ENCODE measurements at places on chromosomes 4 and X.

GRCh38 chr4:48224606-48225005, 45.0 kb downstream of the TEC start:
- no peak for DNase-seq

- no peak for DNase-seq
Observed at GRCh38 chrX:151975736-151976275, 1.3 kb upstream of the GABRE start.

DNA sequence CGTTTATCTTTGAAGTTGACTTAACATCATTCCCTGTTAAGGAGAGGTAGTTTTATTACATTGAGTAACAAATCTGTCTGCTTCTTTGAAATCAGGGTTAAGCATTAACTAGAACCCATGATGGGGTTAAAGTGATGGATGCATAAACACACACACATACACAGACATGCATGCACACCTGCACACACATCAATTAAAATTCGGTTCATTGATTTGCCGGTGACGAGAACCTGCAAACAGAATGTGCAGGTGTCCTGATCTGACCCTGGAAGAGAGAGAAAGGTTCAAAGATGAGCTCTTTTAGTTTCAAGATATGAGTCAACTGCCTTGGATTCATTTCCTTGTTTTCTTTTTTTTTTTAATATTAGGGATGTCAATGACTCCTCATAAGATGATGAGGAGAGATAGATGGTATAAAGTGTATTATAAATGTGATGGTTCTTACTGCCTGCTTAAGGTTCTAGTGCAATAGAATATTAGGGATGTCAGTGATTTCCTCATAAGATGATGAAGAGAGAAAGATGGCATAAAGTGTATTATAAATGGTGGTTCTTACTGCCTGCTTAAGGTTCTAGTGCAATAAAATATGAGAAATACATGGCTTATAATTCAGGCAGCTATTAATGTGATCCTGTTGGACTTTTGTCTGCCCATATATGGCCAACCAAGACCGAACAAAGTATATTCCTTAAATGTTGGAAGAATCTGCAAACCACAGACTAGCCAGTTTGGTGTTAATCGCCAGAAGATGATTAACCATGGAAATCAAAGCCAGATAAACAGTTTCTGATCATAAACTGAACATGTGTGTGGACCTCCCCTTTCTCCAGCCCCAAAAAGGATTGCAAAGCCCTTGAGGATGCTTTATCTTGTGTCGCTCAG, 14.1 kb upstream of the CD99 start:
- DNase-seq: no peak

DNA sequence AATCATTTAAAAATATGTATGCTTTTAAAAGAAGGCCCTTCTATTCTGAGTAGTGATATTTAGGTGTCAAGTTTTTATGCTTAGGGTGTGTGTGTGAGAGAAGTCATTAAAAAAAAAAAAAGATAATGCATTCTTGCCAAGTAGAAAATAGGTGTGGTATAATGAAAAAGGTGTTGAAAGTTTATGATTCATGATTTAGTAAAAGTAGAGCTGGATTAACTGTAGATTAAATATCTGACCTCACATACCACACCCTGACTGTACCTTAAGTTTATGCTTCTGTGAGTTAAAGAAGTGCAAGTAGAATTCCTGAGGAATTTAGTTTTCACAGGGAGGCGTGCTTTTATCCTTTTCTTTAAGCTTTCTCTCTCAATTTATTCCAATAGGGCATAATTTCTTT, 71.1 kb downstream of the BMPR1B start:
- no peak for DNase-seq

GRCh38 chr4:43253541-43253940, 361.0 kb downstream of the GRXCR1 start:
- DNase-seq: no peak

- no peak for DNase-seq
Observed at GRCh38 chrX:47204970-47205369, 11.3 kb downstream of the UBA1 start.

DNA sequence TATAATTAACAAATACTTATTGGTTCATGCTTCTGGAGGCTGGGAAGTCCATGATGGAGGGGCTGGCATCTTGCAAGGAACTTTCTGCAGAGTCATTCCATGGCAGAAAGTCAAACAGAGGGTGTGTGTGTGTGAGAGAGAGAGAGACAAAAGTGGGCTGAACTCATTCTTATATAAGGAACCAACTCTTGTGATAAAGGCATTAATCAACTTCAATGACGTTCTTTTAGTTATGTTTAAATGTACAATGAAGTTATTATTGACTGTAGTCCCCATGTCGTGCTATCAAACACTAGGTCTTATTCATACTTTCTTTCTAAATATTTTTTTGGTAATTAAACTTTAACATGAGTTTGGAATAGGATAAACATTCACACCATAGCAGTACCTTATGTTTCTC, 1408.8 kb downstream of the STIM2 start:
- no peak for DNase-seq

DNA sequence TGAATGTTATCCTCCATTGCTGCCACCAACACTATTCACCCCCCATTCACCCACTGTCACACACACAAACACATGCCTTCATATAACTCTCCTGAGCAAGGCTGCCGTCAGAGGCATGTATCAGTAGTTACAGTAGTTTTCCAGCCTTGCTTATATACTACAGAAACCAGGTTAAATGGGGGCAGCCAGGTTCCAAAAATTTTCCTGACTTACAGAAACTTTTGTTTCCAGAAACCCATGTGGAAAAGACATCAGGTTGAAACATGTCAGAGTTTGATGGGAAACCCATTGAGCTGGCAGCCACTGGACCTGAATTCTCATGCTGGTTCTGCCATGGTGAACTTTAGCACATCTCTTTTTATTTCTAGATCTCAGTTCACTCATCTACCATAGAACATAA, 64.0 kb downstream of the COX18 start:
- DNase-seq: no peak

- no peak for DNase-seq
Observed at GRCh38 chr4:81049330-81049729, 18.8 kb downstream of the BMP3 start.
